RWPE2 (cell line): ENCODE measurements at places on chromosomes 6 and 20.

DNA sequence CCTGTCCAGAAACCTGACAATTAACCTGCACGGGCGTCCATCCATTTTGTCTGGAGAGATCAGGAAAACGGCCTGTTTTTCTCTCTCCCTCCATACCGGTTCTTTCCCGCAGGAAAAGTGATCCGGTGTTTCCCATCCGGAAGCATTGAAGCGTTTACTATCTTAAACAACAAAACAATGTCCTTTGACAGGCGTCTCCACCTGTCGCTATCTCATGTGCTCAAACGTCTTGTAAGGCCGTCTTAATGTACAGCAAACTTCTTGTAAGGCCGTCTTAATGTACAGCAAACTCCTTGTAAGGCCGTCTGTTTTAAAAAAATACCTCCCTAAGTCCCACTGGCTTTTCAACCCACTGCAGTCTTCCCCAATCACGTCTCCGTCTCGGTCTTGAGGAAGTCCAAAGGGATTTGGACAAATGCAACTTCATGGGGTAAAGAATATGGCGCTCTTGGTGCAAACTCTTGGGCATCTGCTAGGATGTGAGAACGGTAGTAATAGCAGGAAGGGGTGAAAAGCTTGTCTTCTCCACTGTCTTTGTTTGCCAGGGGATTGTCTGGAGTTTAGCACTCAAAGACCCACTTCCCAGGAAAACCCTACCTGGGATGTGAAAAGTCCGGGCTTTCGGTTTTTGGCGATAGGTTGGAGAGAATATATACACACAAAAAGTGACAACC, 29.9 kb upstream of the TRIM27 start:
- H3K27ac ChIP-seq, result no peak overlapping the region
- peaks cover 4% of the 10 kb centered on the region for H3K4me1 ChIP-seq
- no peaks in the 10 kb centered on the region for H3K36me3 ChIP-seq

- no peak overlapping the region for H3K27ac ChIP-seq
- H3K4me1 ChIP-seq, result no peaks in the 10 kb centered on the region
- H3K36me3 ChIP-seq, result no peaks in the 10 kb centered on the region
- H3K4me3 ChIP-seq, result no peak overlapping the region
Measured at GRCh38 chr20:6864740-6865139, 97.3 kb downstream of the BMP2 start.

GRCh38 chr20:25750220-25750764, 53.6 kb upstream of the ZNF337 start:
- peak overlapping the region; percentile 33 for H3K4me3 ChIP-seq
- H3K36me3 ChIP-seq, result no peaks in the 10 kb centered on the region
- peaks cover under 1% of the 10 kb centered on the region for H3K4me1 ChIP-seq
- no peak overlapping the region for H3K27ac ChIP-seq
- DNase-seq, result no peak

- no peaks in the 10 kb centered on the region for H3K36me3 ChIP-seq
- no peaks in the 10 kb centered on the region for H3K27me3 ChIP-seq
- H3K4me1 ChIP-seq, result no peaks in the 10 kb centered on the region
- H3K4me3 ChIP-seq, result no peak overlapping the region
Measured at GRCh38 chr20:16446991-16447390, 126.3 kb downstream of the KIF16B start.

GRCh38 chr20:10668677-10669368, 5.0 kb downstream of the JAG1 start:
- peak overlapping the region; percentile 92 for H3K27ac ChIP-seq
- H3K4me3 ChIP-seq, result no peak overlapping the region
- no peaks in the 10 kb centered on the region for H3K27me3 ChIP-seq
- DNase-seq, result no peak
- H3K4me1 ChIP-seq, result peaks cover 50% of the 10 kb centered on the region

DNA sequence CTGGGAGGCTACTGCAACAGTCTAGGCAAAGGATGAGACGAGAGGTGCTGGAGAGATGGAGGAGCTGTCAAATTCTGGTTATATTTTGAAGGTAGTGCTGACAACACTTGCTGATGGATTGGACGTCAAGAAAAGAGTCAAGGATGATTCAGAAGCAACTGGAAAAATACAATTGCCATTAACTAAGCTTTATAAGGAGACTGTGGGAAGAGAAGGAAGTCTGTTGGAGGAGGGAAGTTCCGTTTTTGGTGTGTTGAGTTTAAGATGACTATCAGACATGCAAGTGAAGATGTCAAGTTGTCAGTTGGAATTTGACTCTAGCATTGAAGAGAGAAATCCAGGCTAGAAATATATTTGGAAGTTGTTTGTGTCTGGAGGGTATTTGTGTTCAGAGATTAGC, 358.1 kb downstream of the RNGTT start:
- no peaks in the 10 kb centered on the region for H3K4me1 ChIP-seq
- H3K27me3 ChIP-seq, result peaks cover 3% of the 10 kb centered on the region

DNA sequence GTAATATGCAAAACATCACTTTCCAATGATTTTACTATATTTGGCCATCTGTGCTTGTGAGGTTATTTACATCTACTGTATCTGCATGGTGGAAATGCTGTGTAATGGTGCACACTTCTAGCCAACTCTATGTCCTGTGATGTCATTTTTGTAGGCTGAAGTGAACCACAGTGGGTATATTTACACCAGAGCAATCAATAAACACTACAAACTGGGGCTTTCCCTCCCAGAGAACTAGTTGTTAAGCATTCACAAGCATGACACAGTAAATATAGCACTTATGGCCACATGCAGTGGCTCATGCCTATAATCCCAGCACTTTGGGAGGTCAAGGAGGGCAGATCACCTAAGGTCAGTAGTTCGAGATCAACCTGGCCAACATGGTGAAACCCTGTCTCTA, 4.9 kb downstream of the SLC22A2 start:
- H3K27ac ChIP-seq, result peak overlapping the region; percentile 65
- H3K4me1 ChIP-seq, result peaks cover 21% of the 10 kb centered on the region
- no peaks in the 10 kb centered on the region for H3K27me3 ChIP-seq
- no peak for DNase-seq
- no peaks in the 10 kb centered on the region for H3K36me3 ChIP-seq
- no peak overlapping the region for H3K4me3 ChIP-seq

DNA sequence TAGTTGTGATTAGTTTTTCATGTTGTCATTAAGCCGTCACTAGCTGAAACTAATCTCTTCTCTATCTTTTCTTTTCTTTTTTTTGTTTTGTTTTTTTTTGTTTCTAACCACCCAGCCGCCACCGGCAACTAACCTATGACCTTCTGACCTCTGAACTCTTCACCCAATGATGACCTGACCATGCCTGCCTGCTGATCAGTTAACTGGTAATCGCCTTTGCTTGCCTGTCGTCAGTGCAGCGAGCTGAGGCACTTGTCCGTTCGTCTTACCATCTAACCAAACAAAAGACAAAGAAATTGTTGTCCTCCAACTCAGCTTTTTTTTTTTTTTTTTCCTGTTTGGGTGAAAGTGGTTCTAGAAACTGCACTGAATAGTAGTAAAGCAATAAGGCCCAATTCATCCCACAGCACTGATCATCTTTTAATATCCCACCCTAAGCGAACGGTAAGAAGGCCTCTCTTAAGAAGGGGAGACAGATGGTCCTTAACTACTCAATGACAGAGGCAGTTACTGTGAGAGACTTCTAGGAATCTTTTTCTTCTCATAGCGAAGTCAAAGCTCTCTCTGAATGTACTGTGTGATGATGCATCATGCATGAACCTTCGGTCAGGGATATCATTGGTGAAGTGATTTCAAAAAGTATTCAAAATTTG, 156.2 kb downstream of the QKI start:
- peaks cover 16% of the 10 kb centered on the region for H3K4me1 ChIP-seq

DNA sequence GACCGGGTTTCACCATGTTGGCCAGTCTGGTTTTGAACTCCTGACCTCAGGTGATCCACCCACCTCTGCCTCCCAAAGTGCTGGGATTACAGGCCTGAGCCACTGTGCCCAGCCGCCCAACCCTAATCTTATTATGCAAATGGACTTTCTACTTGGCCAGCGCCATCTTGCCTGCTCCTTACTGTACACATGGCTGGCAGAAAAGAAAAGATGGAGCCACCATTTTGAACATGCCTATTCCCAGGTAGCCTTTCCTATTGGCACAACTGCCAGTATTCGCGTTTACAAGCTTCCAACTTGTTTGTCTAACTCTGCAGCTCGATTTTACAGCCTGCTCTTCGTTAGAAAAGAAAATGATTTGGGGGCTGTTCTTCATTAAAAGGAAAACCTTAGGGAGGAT, 84.3 kb downstream of the WDR27 start:
- H3K27me3 ChIP-seq, result no peaks in the 10 kb centered on the region
- H3K27ac ChIP-seq, result no peak overlapping the region
- H3K4me1 ChIP-seq, result peaks cover 30% of the 10 kb centered on the region

- H3K36me3 ChIP-seq, result no peaks in the 10 kb centered on the region
- no peaks in the 10 kb centered on the region for H3K27me3 ChIP-seq
- no peak for DNase-seq
- H3K4me1 ChIP-seq, result no peaks in the 10 kb centered on the region
- no peak overlapping the region for H3K4me3 ChIP-seq
- H3K27ac ChIP-seq, result no peak overlapping the region
Measured at GRCh38 chr6:147643341-147644200, 135.1 kb downstream of the SAMD5 start.

DNA sequence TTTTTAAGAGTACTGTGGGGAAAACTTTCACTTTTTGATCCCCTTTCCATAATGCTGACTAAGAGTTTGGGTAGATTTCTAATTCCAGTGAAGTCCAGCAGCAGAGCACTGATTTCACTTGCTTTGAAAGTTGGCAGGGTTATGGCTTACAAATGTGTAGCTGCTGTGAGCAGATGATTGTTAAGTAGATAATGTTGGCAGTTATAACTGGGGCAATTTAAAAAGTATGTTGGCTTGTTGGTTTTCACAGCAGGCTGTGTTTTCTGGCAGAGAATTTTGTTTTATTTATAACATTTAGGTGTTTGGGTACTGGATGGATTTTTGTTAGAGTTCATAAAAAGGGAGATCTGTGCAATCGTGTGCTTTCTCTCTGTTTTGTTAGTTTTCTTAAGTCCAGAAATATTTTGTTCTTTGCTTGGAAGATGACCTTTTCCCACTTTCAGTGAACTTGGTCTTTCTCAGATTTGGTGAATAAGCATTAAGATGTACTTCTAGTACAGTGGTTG, 31.4 kb downstream of the AFDN start:
- H3K27me3 ChIP-seq, result no peaks in the 10 kb centered on the region
- no peak for DNase-seq
- H3K4me3 ChIP-seq, result no peak overlapping the region
- H3K27ac ChIP-seq, result peak overlapping the region; percentile 91

GRCh38 chr20:61803915-61804751, 261.5 kb downstream of the TAF4 start:
- H3K27ac ChIP-seq, result no peak overlapping the region
- no peaks in the 10 kb centered on the region for H3K36me3 ChIP-seq
- H3K4me3 ChIP-seq, result no peak overlapping the region
- no peaks in the 10 kb centered on the region for H3K4me1 ChIP-seq
- H3K27me3 ChIP-seq, result no peaks in the 10 kb centered on the region
- peak; percentile 85 for DNase-seq

DNA sequence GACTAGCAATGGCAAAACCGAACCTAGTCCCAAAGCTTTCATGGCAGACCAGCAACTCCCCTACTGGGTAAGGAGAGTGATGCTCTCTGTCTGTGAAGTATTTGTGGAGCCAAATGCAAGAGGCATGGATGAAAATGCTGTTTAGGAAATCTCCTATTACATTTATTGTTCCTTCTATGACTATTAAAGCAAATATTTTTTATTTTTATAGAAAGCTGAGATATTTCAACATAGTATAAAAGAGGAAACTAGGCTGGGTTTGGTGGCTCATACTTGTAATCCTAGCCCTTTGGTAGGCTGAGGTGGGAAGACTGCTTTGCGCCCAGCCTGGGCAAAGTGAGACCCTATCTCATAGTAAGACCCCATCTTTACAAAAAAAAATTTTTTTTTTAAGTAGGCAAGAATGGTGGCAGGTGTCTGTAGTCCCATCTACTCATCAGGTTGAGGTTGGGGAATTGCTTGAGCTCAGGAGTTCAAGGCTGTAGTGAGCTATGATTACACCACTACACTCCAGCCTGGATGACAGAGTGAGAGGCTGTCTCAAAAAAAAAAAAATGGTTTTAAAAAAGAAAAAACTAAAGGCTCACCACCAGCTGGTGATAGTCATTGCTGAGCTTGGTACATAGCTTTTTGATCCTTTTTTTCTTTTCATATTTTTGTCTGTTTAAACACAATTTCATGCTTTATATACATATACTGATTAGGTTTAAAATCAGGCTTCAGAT, 11.3 kb downstream of the KDM1B start:
- H3K27me3 ChIP-seq, result no peaks in the 10 kb centered on the region
- peaks cover 9% of the 10 kb centered on the region for H3K4me1 ChIP-seq
- DNase-seq, result no peak
- H3K36me3 ChIP-seq, result peaks cover 50% of the 10 kb centered on the region

DNA sequence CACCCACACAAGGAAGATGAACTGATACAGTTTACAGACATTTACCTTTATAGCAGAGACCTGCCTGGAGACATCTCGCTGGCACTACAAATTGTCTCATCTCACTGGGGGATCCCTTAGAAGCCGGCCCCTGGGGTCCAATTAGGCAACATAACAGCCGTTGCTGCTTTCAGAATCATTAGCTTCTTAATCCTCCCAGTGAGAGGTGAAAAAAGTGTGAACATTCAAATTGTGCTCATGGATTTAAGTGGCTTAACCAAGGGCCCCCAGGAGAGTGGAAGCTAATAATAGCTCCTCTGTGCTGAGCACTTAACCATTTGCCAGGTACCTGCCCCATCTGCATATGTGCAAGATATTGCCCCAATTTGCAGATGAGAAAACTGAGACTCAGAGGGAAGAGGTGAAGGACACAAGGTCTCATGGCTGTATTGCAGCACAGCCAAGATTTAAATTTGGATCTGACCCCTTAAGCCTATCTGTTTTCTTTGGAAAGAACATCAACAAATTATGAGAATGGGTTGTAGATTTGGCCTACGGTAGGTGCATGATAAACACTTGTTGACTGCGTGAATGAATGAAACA, 101.0 kb downstream of the EYA2 start:
- no peaks in the 10 kb centered on the region for H3K27me3 ChIP-seq
- H3K27ac ChIP-seq, result no peak overlapping the region
- no peak overlapping the region for H3K4me3 ChIP-seq
- H3K4me1 ChIP-seq, result no peaks in the 10 kb centered on the region
